ENCODE measurements at places on chromosomes 5 and 9.

DNA sequence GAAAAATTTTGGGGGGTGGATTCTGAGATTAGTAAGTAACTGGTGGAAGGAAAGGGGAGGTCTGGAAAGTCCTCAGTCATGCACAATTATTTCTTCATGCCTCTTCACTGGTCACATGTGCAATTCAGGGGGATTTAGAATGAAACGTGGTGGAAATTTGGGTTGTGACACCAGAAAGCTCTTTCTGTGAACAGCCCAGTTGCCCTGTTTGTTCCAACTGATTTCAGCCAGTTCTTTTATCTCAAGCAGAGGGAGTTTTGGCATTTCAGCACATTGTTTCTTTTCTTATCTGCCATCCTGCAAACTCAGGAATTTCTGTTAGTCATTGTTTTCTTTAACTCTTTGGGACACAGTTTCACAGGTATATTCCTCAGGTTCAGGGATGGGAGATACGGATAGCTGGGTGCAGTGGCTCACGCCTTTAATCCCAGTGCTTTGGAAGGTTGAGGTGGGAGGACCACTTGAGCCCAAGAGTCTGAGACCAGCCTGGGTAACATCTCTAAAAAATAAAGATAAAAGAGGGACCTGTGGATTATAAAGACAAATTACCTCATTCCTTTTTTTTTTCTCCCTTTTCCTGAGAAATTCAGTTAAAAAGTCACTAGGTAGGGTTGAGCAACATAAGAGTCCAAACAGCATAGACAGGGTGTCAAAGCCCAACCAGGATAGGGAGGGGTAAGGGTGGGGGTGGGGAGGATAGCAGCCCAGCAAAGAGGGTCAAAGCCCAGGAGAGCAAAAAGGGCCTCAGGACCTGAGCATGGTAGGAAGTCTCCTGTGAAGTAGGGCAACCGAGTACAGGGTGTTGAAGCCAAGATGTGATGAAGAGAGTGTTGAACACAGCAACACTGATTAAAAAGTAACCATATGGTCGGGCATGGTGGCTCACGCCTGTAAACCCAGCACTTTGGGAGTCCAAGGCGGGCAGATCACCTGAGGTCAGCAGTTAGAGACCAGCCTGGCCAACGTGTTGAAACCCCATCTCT, 5.4 kb upstream of the B4GALT1 start:
- DNase-seq, result no peak

DNA sequence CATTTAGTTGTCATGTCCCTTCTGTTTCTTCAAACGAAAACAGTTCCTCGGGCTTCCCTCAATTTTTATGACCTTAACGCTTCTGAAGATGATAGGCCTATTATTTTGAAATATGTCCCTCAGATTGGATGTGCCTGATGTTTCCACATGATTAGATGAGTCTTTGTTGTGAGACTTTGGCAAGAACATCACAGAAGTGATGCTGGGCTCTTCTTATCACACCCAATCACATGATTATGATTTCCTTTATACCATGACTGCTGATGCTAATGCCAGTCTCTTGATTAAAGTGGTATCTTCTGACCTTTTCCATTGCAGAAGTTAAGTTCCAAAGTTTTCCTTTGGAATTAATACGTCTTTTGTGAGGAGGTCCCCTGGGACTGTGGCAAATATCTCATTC, 175.7 kb downstream of the SAXO1 start:
- no peak for DNase-seq

GRCh38 chr9:13082796-13083195, 196.7 kb downstream of the MPDZ start:
- DNase-seq, result no peak

GRCh38 chr5:111942661-111943401, 185.8 kb upstream of the NREP start:
- DNase-seq, result no peak

DNA sequence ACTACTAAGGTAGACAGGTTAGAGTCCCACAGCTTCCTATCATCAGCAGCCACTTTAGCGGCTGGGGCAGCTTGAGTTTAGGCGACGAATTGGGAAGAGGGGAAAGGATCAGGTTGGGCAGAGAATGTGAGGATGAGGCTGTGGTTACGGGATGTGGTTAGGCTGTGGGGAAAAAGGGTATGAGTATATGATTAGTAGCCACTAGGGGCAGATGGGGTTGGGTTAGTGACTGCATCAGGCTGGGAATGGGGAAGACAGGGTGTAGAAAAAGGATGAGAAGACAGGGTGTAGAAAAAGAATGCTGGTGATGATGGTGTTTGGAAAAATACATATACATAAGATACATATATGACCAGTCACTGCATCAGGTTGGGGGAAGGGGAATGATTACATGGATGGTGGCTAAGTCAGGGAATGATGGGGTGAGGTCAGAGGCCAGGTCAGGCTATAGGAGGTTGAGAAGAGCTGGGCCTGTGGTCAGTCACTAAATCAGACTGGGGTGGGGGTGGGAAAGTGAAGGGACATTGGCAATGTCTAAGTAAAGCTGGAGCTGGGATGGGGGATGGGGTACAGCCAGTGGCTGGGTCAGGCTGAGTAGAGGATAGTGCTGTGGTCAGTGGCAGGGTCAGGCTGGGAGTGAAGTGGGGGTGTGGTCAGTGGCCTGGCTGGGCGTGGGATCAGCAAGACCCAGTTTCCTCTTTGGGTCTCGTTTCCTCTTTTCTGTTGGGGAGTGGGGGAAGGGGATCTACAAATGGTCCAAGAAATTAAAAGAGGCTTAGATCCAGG, 2.1 kb downstream of the TLN1 start:
- DNase-seq, result peak; percentile 56

DNA sequence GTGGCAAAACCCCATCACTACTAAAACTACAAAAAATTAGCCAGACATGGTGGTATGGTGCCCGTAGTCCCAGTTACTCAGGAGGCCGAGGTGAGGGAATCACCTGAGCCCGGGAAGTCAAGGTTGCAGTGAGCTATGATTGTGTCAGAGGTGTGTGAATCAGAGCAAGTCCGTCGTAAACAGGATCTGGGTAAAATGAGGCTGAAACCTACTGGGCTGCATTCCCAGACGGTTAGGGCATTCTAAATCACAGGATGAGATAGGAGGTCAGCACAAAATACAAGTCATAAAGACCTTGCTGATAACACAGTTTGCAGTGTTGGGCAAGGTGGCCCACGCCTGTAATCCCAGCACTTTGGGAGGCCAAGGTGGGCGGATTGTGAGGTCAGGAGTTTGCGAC, 1.9 kb upstream of the CLTB start:
- DNase-seq, result no peak

GRCh38 chr9:103789686-103790085, 304.4 kb upstream of the SMC2 start:
- no peak for DNase-seq

DNA sequence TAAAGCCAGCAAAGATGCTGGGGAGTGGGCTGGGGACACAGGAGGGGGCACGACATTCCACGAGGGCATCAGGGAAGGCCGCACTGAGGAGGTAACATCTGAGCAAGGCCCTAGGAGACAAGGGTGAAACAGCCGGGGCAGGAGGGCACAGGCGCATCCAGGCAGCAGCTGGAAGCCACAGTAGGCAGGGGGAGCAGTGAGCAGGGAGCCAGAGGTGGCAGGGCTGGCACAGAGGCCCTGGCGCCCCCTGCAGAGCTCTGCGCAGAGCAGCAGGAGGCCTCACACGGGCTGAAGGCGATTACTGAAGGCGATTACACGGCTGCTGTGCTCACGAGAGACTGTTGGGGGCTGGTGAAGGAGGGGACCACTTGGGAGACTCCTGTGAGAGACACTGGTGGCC, 15.4 kb downstream of the LMAN2 start:
- peak; percentile 23 for DNase-seq

DNA sequence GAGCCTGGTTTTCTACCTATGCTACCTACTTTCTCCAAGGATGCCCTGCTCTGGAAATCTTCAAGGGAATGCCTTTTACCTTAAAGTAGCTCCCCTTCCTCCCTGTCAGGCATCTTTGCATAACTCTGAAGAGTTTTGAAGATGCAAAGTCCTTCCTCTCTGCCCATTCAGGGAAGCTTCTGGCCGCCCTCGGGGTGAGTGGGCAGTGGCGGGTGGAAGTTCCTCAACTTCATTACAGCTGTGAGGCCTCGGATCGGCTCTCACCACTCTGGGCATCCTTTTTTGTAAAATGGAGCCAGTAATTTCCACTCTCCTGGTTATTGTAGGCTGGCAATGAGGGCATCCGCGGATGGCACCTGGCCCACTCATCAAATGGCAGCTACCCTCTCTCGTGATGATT, 31.7 kb upstream of the STXBP1 start:
- DNase-seq, result no peak

DNA sequence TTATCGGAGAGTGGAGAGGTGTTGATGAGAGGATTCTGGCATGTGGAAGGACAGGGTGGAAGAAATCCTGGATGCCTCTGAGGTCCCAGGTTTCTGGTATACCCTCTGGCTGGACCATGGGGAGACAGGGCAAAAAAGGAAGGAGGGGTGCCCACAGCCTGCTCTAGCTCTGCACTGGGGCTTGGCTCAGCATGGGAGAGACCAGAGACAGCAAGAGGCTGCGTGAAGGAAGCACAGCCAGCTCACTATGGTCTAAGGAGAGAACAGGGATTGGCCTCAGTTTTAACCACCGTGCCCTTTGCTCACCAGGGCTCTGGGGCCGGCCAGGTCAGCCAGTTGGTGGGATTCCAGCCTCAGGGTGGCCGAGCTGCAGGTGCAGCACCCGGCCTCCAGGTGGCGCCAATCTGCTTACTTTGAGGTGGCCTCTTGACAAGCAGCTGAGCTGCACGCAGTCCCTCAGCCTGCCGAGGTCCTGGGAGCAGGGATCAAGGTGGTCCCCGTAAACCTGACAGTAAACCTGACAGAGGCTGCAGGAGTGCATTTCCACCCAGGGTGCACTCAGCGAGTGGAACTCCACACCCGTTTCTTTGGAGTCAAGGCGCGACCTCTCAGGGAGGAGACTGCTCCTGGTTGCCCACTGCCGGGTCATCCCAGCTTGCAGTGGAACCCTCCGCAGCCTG, 25.0 kb upstream of the SPTLC1 start:
- peak; percentile 72 for DNase-seq

- no peak for DNase-seq
Observed at GRCh38 chr9:93035106-93035660, 23.3 kb upstream of the SUSD3 start.

DNA sequence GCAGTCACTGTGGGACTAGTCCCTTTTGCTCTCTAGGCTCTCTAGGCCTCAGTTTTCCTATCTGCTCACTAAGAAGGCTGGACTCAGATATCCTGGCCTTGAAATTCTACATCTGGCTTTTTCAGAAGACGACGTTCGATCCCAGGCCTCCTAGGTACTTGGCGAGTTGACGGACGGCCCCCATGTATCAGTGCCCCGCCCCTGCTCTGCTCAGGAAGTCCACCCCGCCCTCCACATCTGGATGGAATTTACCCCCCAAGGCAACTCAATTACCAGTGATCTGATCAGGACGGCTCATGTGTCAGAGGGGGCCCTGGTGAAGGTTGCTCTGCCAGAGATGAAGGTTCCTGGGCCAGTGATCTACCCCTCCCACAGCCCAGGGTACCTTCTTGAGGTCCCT, 44.1 kb upstream of the SYNPO start:
- DNase-seq, result no peak

DNA sequence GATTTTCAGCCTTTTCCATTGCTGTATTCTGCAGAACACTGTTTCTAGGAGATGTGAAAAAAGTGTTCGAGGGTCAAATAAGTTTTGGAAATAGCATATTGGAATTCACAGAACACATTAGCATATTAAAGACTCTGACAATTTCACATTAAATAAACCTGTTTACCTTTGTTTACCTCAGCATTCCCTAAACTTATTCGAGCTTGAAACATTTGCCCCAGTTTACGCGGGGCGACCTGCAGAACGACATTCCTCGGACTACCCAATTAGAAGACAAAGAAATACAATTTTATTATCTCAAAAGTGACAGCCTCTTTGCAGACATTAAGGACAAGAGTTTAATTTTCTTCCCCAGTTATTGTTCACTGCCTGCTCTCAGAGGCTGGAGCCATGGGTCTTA, 110.3 kb upstream of the NFIB start:
- no peak for DNase-seq

DNA sequence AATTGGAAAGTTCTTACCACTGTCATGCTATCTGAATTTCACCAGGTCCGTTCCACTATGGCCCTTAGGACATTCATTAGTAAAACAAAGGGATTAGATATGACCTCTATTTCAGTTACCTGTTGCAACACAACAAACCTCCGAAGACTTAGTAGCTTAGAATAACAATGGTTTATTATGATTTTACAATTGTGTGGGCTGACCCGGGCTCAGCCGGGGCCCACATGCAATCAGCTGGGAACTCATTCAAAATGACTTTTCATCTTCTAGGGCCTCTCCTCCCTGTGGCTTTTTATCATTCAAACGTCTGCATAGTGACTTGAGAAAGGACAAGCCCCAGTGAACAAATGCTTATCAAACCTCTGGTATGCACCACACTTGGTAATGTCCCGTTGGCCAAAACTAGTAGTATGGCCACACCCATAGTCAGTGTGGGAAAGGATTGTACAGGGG, 2.3 kb upstream of the FBXW11 start:
- no peak for DNase-seq

DNA sequence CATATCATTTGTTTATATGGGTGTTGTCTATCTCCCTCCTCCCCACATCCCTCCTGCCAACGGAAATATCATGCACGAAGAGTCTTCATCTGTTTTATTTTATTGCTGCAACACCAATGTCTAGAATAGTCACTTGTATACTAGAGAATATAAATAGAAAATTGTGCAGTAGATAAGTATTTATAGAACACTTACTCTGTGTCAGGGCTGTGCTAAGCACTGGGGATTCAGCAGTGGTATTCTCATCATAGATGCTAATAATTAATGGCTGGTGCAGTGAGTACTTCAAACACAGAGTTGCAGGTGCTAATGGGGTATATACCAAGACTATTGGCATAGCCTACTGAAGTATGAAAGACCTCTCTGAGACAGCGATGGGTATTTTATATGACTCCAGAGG, 353.5 kb upstream of the CDH6 start:
- DNase-seq, result no peak

GRCh38 chr9:2461892-2462291, 159.7 kb upstream of the VLDLR start:
- DNase-seq, result no peak

DNA sequence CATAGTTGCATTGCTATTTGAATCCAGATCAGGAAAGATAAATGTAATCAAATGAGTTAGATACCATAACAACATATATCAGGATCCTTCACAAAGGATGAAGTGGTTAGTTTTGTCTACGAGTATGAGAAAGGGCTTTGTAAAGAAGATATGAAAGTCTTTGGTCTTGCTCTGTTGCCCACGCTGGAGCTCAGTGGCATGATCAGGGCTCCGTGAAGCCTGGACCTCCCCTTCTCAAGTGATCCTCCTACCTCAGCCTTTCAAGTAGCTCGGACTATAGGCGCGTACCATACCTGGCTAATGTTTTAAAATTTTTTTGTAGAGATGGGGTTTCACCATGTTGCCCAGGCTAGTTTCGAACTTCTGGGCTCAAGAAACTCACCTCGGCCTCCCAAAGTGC, 1.8 kb downstream of the SMC5 start:
- no peak for DNase-seq

DNA sequence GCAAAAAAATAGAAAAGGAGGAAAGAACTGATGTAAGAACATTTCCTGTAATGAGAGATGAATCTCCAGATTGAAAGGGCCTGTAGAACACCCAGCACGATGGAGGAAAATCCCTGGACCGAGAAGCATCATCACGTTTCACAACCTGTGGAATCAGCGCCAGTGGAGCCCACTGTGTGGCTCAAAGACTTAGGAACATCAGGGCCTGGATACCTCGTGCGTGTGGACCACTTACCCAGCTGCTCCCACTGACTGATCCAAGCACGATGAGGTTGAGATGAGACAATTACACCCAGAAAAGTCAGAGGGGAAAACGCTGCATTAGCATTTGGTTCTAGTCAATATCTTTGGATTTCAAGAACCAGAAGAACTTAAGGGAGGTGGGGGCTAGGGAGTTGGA, 224.6 kb downstream of the SYK start:
- no peak for DNase-seq

- DNase-seq, result peak; percentile 8
Observed at GRCh38 chr9:136373300-136374182, at the start of gene CARD9. TSS of gene CARD9 (minus strand) at chr9:136373669. CDS start at chr9:136372078, 1,591 bp downstream.
